ENCODE measurements at places on chromosomes 13 and 19.

GRCh38 chr13:80448725-80449124, 107.8 kb upstream of the SPRY2 start:
- no peak for DNase-seq

DNA sequence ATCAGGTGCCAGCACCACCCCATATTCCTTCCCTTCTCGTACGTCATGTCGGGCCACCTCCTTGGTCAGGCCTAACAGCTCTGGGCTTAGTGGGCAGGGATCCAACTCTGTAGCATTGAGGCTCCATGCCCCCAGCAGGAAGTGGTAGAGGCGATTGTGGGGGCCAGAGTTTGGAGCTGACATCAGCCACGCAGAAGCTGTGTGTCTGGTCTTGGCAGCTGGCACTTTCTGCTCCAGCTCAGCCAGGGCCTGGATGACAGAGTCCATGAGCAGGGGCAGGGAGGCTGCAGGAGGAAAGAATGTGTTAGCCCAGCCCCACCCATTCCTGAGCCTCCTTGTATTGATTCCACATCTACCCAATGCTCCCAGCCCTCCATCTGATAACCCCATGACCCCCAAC, 3.0 kb downstream of the PGLYRP2 start:
- DNase-seq, result no peak

GRCh38 chr13:99265821-99266426, 7.7 kb upstream of the GPR18 start:
- peak; percentile 58 for DNase-seq

DNA sequence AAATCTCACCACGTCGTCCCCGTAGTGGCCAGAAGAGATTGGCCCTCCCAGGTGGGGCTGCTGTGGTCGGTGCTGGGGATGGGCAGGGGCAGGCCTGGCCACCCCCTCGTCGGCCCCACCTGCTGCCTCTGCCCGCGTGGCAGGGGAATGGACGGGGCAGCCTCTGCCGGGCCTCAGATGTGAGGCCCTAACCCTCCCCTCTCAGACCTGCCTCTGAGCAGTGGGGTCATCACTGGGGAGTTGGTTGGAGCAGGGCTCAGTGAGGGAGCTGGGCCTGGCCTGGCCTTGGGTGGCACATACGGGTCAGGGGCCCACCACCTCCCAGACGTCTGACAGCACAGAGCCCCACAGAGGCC, 41.5 kb downstream of the MCF2L start:
- DNase-seq, result no peak

- no peak for DNase-seq
Measured at GRCh38 chr19:57443121-57443696, 8.1 kb downstream of the ZNF749 start.

DNA sequence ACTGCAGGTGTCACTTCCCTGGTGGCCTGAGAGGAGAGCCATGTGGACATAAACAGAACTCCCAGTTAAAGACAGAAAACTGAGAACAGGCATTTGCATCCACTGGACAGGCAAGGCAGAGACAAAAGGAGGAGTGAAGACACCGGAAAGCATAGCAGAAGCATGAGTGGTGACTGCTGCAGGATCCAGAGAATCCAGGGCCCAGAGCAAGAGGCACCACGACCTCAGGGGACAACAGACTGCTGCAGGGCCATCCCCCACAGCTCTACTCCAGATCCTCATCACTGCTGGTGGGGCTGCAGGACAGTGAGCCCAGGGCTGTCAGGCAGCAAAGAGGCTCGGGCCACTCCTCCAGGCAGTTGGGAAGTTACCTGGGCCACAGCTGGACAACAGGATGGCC, 14.5 kb upstream of the ISYNA1 start:
- peak; percentile 51 for DNase-seq

DNA sequence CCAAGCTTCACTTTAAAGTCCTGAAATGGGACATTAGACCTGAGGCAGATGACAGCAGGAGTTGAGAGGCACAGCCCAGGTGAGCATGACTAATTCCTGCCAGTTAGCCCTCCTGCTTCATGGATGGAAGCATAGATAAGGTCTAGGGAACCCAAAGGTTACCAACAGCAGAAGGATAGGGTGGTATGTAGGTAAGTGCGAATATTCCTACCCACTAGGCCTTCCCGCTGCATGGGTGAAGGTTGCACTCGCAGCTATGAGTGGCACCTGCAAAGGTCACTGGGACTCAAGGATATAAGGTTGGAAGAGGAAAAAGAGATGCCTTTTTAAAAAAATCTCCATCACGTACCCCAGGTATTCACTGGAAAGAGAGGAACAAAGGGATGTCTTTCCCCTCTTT, 12.2 kb upstream of the MLLT1 start:
- DNase-seq, result no peak

DNA sequence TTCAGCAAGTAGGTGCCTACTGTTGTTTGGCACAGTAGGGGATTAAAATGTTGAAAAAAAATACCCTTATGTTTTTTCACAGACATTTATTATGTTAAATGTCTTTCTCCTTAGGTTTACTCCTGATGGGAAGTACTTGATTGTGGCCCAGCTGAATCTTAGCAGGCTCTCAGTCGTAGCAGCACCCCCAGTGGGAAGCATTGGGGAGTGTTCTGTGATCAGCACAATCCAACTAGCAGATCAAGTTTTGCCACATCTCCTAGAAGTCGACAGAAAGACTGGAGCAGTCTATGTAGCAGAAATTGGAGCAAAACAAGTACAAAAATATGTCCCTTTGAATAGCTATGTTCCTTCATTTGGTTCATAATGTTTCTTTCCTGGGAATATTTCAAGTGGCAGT, 9.3 kb downstream of the NHLRC3 start:
- no peak for DNase-seq

GRCh38 chr13:102049853-102050252, 352.0 kb downstream of the FGF14 start:
- DNase-seq, result no peak

All from fibroblast of skin of back (primary cell).